ENCODE measurements at places on chromosomes 3 and 15. TPM values are rescaled to one million over a fixed set of nuclear protein-coding genes. Genes with fewer than 3 reads are reported as not detected.

DNA sequence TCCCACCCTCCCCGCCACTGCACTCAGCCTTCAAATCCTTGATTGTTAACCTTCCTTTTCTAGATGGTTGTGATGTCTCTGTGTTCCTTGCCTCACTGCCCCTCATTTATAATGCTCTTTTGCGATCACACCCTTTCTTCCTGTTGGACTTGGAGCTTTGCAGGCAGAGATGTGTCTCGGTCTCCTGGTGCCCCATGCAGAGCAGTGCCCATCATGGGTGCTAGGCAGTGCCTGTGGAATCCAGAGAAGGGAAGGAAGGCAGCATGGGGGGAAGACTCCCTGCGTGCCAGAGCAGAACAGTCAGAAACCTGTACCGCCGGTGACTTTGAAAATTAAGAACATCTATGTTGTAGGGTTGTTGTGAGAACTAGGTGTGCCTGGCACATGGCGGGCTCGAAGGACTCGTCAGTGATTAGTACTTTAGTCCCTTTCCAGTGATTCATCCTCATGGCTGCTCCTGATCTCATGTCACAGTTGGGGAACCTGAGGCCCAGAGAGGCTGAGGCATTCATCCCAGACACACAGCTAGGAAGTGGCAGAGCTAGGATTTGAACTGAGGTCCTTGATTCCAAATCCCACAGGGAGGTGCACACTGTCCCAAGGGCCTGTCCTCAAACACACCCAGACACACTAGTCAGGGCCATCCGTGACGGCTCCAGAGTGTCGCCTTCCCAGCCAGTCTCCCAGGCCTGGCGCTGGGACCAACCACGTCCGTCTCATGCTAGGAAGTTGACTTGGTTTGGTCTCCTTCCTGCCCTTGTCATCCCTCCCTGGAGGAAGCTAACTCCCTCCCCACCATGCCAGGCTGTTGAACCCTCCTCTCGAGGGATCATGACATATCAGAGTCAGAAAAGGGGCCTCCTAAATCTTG is 58.3 kb downstream of the SMAD6 start:
- peaks cover 11% of the 10 kb centered on the region for H3K4me1 ChIP-seq
- DNase-seq: no peak

The KCNMB3 gene
- total RNA-seq: 1.5 TPM

The CCR4 gene
- 0.69 TPM for total RNA-seq

DNA sequence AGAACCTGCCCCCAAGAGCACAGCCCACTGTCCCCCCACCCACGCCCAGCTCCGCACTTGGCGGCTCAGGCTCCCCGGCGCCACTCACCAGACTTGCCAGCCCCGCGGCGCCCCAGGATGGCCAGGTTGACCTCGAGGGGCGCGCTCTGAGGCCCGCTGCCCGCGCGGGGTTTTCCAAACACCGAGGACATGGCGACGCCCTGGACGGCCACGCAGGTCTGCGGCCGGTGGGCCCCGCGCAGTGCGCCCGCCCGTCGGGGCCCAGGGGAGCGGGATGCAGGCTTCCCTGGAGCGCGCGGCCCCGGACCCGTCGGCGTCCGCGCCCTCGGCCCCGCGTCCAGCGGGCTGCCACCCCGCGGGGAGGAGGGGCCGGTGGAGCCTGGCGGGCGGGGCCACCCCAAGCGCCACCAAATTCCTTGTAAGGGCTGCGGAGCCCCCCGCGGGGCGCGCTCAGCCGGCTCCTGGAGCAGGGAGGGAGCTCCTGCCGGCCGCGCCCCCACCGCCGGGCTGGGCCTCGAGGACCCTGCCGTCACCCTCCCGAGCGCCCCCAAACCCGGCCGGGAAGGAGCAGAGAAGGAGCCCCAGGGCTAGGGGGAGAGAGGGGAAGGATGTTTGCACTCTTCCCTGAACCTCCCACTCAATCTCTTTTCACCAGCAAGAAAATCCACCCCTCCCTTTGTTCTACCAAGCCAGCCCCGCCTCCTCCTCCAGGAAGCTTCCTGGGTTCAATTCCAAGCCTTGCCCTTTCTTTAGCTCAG is at the start of gene RASL12:
Gene RASL12, minus strand, starts transcription at position 347 of the 758 bp plus-strand sequence. Its CDS starts 156 bp downstream, at position 191.
- H3K27me3 ChIP-seq: peaks cover 7% of the 10 kb centered on the region
- no peak for DNase-seq
- H3K4me1 ChIP-seq: no peaks in the 10 kb centered on the region
- no peaks in the 10 kb centered on the region for H3K36me3 ChIP-seq
- H3K27ac ChIP-seq: peak within 1 kb of the TSS; percentile 71

- H3K27me3 ChIP-seq: no peaks in the 10 kb centered on the region
- H3K4me1 ChIP-seq: no peaks in the 10 kb centered on the region
- no peak overlapping the region for H3K4me3 ChIP-seq
Measured at GRCh38 chr3:177589041-177589650, 391.9 kb upstream of the TBL1XR1 start.

DNA sequence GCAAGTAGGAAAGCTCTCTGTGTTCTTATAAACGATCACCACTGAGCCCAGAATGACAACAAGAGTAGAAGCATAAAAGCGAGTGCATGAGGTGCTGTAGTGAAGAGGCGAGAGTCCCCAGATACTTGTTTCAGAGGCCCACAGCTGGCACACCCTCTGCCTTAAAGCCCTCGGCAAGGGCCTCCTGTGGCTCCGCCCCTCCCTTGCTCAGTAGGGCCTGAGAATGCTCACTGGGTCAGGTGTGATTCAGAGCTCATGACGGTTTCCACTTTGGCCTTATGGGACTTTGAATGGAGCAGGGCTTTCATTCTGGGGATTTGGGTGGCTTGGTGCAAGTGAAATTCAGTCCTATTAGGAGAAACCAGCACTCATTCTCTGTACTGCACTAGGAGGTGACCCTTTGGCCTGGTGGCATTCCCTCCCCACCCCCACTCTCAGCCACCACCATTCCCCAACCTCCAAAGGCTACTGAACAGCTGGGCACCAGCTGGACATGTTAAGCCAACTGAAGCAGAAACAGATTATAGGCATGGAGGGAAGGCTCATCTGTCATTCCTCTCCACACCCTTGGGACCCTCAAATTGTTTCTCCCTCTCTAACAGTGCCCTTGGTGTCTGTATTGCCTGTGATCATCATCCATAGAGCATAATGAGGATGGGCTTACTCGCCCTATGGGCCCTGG is 109.6 kb upstream of the CTDSPL start:
- DNase-seq: no peak
- H3K27ac ChIP-seq: no peak overlapping the region
- H3K4me1 ChIP-seq: no peaks in the 10 kb centered on the region
- no peak overlapping the region for H3K4me3 ChIP-seq
- H3K36me3 ChIP-seq: no peaks in the 10 kb centered on the region
- no peaks in the 10 kb centered on the region for H3K27me3 ChIP-seq

- H3K27ac ChIP-seq: peak within 1 kb of the TSS; percentile 94
- peak within 1 kb of the TSS; percentile 53 for H3K4me3 ChIP-seq
- no peaks in the 10 kb centered on the region for H3K27me3 ChIP-seq
- no peaks in the 10 kb centered on the region for H3K4me1 ChIP-seq
- DNase-seq: peak; percentile 94
Measured at GRCh38 chr3:81760924-81761903, at the start of gene GBE1. GBE1 (minus strand) TSS chr3:81761645; CDS start chr3:81761517, 128 bp downstream.

The ALG1L2 gene
- not detected for total RNA-seq

The SLC28A2 gene
- 54.9 TPM for total RNA-seq

The PRR20G gene
- total RNA-seq: not detected

GRCh38 chr15:41564286-41564959 is 5.4 kb downstream of the TYRO3 start:
- H3K27me3 ChIP-seq: no peaks in the 10 kb centered on the region
- DNase-seq: no peak
- no peak overlapping the region for H3K27ac ChIP-seq
- no peak overlapping the region for H3K4me3 ChIP-seq
- H3K4me1 ChIP-seq: no peaks in the 10 kb centered on the region

DNA sequence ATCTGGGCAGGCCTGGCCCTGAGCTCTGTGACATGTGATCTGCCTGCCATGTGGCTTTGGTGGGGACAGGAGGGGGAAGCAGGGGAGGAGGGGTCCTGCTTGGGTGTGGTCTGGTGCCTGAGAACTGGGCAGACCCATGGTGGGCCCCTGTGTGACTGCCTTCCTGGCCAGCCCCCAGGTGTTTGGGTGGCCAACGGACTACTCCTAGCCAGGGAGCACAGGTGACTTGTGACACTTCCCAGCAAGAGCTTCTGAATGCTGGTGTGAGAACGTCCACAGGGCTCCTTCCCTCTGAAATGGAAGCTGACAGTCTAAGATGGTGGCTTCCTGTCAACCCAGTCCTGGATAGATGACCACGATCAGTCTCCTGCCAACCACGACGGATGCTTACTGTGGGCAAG is 136.1 kb upstream of the MEF2A start:
- peaks cover 18% of the 10 kb centered on the region for H3K4me1 ChIP-seq
- no peak overlapping the region for H3K27ac ChIP-seq
- H3K4me3 ChIP-seq: no peak overlapping the region
- DNase-seq: no peak

The PPARG gene
- total RNA-seq: 169 TPM

The IGF2BP2 gene
- total RNA-seq: 48.7 TPM

GRCh38 chr3:168096210-168096652 is 507 bp upstream of the GOLIM4 start:
- H3K4me3 ChIP-seq: peak overlapping the region; percentile 69
- no peaks in the 10 kb centered on the region for H3K36me3 ChIP-seq
- H3K27me3 ChIP-seq: no peaks in the 10 kb centered on the region
- peak overlapping the region; percentile 91 for H3K27ac ChIP-seq

GRCh38 chr3:47583320-47584075 is 4.8 kb upstream of the CSPG5 start:
- H3K27me3 ChIP-seq: peaks cover 8% of the 10 kb centered on the region
- no peak for DNase-seq
- no peak overlapping the region for H3K27ac ChIP-seq

GRCh38 chr15:51062736-51063135 is 32.0 kb downstream of the TNFAIP8L3 start:
- DNase-seq: no peak
- no peak overlapping the region for H3K27ac ChIP-seq
- no peaks in the 10 kb centered on the region for H3K4me1 ChIP-seq

- H3K36me3 ChIP-seq: no peaks in the 10 kb centered on the region
- H3K4me1 ChIP-seq: no peaks in the 10 kb centered on the region
- no peaks in the 10 kb centered on the region for H3K27me3 ChIP-seq
- no peak for DNase-seq
Measured at GRCh38 chr3:134536781-134537180, 50.9 kb downstream of the CEP63 start.

The CHRM5 gene
- not detected for total RNA-seq

DNA sequence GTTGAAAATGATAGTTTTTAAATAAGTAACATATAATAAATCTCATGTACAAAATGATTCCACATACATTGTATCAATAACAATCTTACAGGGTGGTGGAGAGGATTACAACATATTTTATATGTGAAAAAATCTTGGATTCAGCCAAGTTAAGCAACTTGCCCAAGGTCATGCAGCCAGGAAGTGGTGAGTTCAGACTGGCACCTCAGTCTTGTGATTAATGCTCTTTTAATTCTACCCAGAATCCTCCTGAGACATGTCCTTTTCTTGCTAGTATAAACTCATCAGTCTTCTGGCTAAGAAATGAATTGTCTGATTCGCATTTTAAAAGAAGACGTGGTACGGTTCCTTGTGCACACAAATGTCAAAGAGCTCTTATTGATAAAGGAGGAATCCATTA is 4.5 kb upstream of the MYRIP start:
- no peak overlapping the region for H3K4me3 ChIP-seq
- H3K27ac ChIP-seq: no peak overlapping the region
- no peaks in the 10 kb centered on the region for H3K36me3 ChIP-seq
- DNase-seq: no peak
- peaks cover 4% of the 10 kb centered on the region for H3K27me3 ChIP-seq
- H3K4me1 ChIP-seq: no peaks in the 10 kb centered on the region

The GADL1 gene
- not detected for total RNA-seq

- no peaks in the 10 kb centered on the region for H3K27me3 ChIP-seq
- no peaks in the 10 kb centered on the region for H3K36me3 ChIP-seq
Measured at GRCh38 chr3:183265157-183265642, 12.1 kb downstream of the B3GNT5 start.

- H3K4me1 ChIP-seq: peaks cover 5% of the 10 kb centered on the region
- H3K36me3 ChIP-seq: no peaks in the 10 kb centered on the region
- no peak overlapping the region for H3K27ac ChIP-seq
- no peak for DNase-seq
- H3K4me3 ChIP-seq: peak overlapping the region; percentile 73
Measured at GRCh38 chr15:40696228-40696627, 1.3 kb downstream of the RAD51 start.

The CLDN18 gene
- 0.44 TPM for total RNA-seq

DNA sequence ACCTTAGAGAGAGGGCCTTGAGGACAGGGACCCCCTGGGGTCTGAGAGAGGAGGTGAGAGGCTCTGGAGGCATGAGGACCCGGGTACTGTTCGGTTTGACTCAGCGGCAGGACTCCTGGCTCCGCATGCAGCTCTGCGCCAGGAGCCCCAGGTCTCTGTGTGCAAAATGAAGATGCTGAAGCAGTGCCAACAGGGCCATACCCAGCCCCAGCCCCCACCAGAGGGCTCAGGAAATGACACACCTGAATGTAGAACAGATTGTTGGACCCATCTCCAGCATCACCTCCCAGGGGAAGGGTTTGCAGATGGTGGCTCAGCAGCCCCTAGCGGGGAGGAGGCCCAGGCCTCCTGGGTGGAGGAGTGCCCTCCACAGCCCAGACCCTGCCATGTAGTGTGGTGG is 30.2 kb downstream of the EPHB3 start:
- no peaks in the 10 kb centered on the region for H3K4me1 ChIP-seq
- no peaks in the 10 kb centered on the region for H3K36me3 ChIP-seq
- no peak for DNase-seq
- H3K27ac ChIP-seq: no peak overlapping the region

- H3K27ac ChIP-seq: no peak overlapping the region
- no peak overlapping the region for H3K4me3 ChIP-seq
- H3K27me3 ChIP-seq: no peaks in the 10 kb centered on the region
- no peaks in the 10 kb centered on the region for H3K36me3 ChIP-seq
- no peaks in the 10 kb centered on the region for H3K4me1 ChIP-seq
- no peak for DNase-seq
Measured at GRCh38 chr3:119524931-119525662, 26.8 kb downstream of the TIMMDC1 start.

GRCh38 chr15:66132251-66132816 is 121.2 kb downstream of the MEGF11 start:
- no peaks in the 10 kb centered on the region for H3K36me3 ChIP-seq
- no peaks in the 10 kb centered on the region for H3K27me3 ChIP-seq
- DNase-seq: no peak
- H3K4me3 ChIP-seq: no peak overlapping the region
- no peaks in the 10 kb centered on the region for H3K4me1 ChIP-seq
- no peak overlapping the region for H3K27ac ChIP-seq

The TUSC7 gene
- total RNA-seq: not detected

The MKRN3 gene
- total RNA-seq: 1.0 TPM

DNA sequence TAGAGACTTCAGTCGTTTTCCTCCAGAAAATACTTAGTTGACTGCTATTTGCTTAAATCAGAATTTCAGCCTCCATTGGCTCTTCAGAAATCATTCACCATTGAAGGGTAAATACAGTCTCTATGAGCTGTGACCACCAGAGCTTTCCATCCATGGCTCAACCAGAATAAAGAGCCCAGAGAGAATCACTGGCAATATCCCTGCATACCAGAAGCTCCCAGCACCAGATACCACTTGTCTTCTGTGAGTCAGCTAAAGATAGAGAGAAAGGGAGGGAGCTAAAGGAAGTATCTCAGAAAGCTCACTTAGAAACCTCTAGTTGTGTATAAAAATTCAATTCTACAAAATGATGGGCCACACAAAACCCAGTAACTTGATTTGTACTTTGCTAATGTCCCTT is 115.2 kb upstream of the TMCO5A start:
- no peak overlapping the region for H3K27ac ChIP-seq
- no peaks in the 10 kb centered on the region for H3K4me1 ChIP-seq
- H3K27me3 ChIP-seq: no peaks in the 10 kb centered on the region
